GM12865 (cell line): ENCODE measurements at places on chromosomes 16 and 17.

DNA sequence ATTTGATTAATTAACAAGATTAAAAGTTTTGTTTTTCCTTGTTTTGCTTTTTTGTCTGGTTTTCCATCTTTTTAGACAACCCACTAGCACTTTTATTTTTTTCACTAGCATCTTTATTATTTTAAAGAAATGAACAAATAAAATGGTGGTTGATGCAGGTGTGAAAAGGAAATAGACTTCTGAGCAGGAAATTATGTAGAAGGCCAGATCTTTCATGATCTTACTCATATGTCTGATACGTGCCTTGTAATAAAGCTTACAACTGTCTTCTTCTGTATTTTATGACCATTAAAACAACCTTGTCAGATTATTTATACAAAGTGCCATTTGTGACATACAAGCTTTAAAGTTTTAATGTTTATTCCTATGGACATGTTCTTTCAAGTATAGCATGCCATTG is 6.3 kb downstream of the SLFN12L start:
- no peak for DNase-seq

GRCh38 chr17:81403671-81404534 is 8.6 kb downstream of the BAHCC1 start:
- DNase-seq = no peak

DNA sequence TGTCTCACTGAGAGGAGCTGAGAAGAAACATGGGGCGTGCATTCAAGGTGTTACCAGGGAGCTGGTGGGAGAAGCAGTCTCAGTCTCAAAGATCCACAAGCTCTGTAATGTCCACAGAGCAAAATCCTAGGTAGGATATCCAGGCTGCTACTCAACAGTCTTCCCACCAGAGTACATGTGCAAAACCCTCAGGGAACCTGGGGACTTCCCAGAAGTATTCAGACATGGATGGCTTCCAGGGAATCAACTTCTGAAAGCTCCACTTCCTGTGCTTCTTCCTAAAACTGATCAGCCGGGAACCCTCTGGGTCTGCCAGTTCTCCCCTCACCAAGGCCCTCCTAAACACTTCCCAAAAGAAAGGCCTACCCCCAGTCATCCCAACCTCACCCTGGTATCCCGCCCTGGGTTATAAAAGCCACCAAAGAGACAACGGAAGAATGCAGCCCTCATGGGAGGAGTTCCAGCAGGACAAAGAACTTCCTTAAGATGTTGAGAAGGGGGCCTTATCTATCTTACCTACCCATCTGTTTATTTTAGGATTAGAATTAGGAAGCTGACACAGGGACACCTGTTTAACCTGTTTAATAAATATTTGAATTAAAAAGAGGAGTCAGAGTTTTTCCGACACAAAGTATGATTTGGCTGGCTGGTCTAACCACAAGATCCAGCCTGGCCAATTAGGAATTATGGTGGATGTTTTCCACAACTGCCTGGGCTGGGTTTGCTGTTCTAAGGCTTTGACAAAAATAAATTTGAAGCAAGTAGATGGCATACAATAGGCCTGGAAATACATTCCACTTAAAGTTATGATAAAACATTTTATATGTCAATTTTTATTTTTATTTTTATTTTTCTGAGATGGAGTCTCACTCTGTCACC is 37.0 kb downstream of the CUEDC1 start:
- no peak for DNase-seq

DNA sequence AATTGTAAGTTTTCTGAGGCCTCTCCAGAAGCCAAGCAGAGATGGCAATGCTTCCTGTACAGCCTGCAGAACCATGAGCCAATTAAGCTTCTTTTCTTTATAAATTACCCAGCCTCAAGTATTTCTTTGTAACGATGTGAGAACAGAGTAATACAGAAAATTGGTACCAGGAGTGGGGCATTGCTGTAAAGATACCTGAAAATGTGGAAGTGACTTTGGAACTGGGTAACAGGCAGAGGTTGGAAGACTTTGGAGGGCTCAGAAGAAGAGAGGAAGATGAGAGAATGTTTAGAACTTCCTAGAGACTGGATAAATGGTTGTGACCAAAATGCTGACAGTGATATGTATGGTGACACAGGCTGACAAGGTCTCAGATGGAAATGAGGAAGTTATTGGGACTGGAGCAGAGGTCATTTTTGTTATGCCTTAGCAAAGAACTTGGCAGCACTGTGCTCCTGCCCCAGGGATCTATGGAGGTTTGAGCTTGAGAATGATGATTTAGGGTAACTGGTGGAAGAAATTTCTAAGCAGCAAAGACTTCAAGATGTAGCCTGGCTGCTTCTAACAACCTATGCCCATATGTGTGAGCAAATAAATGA is 23.1 kb downstream of the PRDM7 start:
- no peak for DNase-seq

DNA sequence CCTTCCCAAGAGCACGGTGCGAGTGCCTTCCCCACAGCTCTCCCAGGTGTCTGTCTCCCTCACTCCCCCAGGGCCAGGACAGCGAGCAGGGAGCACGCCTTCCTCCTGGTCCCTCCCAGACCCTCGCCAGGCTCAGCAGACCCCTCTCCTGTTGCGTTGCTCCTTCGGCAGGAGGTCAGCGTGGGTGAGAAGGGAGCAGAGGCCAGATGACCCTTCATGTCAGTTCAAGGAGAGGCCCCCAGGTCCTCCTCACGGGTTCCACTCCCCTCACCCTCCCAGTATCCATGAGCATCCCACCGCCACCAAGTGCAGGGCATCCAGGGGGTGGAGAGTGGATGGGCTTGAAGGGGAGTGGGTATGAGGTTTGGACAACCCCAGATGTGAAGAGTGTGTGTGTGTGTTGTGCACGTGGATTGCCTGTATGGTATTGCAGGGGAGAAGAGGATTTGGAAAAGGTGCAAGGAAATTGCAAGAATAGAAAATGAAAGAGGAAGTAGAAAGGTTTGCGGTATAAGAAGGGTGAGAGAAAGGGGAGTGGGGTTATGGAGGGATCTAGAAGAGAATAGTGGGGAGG is 17.7 kb downstream of the SGCA start:
- no peak for DNase-seq

DNA sequence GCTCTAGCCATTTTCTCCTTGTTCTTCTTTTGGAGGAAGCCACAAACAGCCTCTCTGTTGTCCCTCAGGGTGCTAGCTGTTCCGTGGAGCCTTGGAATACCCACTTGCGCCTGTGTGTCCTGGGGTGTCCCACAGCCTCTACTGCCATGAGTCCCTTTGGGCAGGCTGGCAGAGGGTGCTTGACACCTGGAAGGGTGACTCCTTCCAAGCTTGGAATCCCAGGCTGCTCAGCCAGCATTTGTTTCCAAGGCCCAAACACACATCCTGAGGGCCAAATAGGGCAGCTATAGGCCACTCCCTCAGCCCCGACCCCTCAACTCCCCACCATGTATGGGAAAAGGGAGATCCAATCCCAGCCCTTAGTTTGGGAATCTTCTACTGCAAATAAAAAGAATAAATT is 14.9 kb downstream of the ZNHIT3 start:
- no peak for DNase-seq

DNA sequence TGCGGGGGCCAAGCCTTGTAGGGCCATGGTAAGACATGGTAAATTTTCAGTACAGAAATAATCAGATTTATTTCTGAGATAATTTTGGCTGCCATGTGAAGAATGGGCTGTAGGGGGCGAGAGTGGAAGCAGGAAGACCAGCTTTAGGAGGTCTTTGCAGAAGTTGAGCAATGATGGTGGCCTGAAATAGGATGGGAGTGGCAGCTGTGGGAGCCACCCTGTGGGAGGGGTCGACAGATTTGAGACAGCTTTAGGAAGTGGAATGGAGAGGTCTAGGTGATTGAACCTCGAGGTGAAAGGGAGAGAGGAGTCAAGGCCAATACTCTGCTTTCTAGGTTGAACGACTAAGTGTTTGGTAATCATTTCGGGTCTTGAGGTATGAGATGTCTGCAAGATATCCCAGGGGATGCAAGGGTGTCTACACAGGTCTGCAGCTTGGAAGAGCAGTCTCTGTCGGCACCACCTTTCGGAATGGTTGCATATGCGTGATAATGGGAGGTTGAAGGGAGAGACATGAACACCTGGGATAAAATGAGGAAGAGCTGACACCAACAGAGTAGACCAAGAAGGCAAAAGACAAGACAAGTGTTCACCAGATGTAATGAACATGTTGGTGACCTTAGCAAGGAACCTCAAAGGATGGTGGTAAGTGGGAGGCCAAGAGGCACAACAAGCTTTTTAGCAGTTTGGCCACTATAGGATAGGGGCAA is 4.2 kb upstream of the ATXN7L3 start:
- DNase-seq = peak; percentile 86

- no peak for DNase-seq
Measured at GRCh38 chr16:2963723-2964474, at the start of gene KREMEN2. Gene KREMEN2, plus strand, starts transcription at chr16:2964275. Its CDS starts 246 bp downstream, at chr16:2964521.

DNA sequence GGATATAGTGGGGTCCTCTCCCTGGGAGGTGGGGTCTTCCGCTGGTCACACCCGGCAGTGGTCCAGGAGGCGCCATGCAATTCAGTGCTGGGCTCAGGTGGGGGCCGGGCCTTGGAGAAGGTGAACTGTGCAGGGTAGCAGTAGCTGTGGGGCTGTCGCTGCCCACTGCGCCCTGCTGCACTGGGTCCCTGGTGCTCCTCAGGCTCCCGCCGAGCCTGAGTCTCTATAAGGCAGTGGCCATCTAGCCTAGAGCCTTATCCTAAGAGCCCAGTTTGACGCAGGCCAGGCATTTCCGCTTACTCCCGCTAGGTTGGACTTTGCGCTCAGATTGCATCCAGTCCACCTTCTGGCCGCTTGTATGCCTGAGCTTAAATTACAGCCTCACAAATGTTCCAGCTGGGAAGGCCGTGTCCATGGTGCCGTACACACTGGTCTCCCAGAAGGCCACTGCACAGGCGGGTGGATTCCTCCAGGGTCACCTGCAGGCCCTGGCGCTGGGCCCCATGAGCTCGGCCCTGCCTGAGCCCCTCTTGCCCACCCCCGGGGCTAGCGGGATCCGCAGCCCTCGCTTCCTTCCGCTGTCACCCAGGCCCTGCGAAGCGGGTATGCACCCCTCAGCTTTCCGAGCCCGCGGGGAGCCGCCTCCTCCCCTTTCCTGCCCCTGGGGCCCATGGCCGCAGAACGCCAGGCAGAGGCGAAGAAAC is 1762.2 kb downstream of the TP53TG3F start:
- DNase-seq = no peak

DNA sequence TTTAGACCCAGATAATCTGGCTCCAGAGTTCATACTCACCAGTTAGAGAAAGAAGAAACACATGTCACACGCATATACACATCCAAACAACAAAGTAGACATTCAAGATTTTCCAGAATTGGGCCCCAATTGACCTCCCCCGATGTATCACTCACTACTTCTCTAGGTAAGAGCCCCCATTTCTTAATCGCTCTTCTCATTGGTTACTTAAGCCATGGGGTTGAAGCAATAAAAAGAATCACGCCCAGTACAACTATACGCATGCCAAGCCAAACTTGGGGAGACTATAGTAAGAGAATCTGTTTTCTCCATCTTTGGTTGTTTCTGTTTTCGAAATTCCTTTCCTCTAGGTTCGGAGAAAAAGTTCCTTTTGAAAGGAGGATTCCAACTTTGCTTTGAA is 565 bp downstream of the DDX52 start:
- DNase-seq = no peak

- DNase-seq = no peak
Measured at GRCh38 chr16:316741-317464, 33.9 kb downstream of the PDIA2 start.

DNA sequence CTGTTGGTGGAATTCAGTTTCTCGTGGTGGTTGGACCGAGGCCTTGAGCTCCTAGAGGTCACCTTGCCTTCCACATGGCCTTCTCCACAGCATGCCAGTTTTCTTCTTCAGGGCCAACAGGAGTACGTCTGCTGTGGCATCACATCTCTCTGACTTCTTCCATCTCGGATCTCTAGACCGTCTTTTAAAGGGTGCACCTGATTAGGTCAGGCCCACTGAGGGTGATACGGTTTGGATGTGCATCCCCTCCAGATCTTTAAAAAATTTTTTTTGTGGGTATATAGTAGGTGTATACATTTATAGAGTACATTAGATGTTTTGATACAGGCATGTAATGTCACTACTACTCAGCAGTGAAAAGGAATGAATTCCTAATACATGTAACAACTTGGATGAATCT is 58.3 kb upstream of the BRD7 start:
- no peak for DNase-seq

- DNase-seq = no peak
Measured at GRCh38 chr16:4525069-4525468, 13.5 kb downstream of the CDIP1 start.

DNA sequence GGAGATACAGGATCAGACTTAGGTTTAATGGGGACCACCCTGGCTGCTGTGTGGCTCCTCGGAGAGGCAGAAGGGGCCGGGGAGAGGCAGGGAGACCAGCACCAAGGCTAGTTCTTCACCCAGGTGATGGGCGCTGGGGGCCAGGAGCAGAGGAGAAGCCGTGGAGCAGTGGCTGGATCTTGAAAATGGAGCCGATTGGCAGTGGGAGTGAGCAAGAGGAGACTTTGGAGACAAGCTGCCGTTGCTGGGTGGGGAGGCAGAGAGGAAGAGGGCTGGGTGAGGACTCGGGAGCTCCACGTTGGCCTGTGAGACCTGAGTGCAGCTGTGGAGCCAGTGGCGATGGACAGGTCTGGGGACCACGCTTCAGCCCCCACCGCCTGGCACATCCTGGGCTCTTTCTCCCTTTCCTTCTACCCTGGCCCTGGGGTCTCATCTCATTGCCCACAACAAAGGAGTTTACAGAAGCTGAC is 9.0 kb downstream of the RAB11FIP4 start:
- no peak for DNase-seq

DNA sequence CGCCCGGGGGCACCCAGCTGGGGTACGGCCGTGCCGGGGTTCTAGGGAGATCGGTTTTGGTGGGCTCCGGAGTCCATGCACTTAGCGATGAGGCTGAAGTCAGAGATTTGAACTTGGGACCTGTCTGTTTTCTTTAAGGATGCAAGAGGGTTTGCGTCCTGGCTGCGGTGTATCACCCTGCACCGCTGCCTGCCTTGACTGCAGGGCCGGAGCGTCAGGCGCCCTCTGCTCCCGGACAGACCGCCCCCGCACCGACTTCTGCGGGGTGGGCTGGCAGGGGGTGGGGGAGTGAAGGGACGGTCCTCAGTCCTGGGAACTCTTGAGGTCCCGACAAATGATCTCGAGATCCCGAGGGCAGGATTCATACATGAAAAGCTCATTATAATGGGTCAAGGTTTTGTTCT is 701 bp downstream of the PDP2 start:
- peak; percentile 33 for DNase-seq

DNA sequence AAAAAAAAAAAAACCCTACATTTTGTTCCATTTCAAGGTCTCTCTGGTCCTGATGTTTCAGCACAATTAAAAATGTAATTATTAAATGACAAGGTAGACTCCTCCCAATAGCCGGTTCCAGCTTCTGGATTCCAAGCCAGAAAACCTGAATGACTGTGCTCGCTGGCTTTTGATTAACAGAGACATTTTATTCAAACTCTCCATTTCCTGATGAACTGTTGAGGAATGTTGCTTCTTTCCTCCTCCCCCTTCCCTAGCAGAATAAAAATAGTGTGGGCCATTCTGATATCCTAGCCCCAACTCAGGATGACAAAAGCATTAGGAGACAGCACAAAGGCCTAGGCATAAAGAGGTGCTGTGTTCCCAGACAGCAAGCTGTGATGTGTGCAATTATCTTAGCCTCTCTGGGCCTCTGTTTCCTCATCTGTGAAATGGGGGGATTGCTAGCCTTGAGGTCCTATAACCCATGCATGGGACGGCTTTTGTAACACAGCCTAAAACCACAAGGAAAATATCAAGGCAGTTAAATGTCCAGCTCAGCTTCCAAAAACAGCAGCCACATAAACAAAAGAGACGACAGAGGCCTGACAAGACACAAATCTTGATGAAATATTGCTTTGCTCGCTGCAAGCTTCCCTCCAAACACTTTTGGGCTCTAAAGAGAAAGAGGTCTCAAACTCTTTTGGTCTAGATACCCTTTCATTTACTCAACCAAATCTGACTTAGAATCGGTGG is 127.2 kb upstream of the RCVRN start:
- DNase-seq = no peak
